ENCODE measurements at places on chromosomes 4 and X.

DNA sequence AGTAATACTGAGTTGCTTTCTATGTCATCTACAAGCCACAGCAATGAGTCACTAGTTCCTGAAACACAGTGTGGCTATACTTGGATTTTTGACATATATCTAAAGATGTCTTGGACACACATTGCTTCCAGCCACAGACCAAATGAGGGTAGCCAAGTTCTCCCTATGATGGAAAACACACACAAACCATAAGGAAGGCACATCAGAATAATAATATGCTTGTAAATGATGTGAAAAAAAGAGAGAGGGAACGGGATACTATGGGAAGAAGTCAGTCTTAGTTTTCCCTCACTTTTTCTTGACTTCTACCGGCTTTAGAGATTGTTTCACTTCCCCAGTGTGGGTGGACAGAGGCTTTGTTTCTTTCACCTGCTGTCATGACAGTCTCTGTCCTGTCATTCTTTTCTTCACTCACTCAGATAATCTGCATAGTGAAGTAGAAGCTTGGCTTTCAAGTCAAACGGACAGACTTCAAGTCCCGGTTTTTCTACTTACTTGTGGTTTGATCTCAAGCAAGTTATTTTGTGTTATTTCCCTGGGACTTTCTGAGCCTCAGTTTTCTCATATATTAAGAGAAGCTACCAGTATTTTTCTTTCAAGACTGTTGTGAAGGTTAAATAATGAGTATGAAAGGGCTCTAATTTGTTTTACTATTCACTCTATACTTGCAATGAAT is 34.7 kb downstream of the P2RY10 start:
- no peak for DNase-seq

DNA sequence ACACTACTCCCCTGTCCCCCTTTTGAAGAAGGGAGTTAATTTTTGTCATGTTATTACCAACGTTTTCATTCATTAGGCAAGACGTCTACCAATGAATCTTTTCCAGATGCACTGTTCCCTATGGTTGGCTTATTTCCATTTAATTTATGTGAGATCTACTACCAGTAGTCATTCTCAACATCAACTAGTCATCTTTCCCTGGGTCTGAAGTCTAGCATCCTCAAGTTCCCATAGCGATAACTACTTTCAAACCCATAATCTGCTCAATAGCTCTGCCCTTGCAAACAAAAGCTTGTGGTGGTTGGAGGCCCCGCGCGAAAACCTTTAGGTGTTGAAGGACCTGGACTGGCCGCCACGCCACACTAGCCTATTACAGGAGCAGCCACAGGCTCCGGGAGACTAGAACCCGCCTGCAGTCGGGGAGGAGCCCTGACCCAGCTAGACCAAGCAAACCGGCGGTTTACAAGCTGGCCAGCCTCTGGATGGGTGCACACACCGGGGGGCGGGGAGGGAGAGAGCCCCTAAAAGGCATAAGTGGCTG is 746 bp downstream of the PPAT start:
- peak; percentile 74 for DNase-seq

- DNase-seq: no peak
Observed at GRCh38 chr4:34258176-34258575, 1986.1 kb downstream of the ARAP2 start.

- no peak for DNase-seq
Observed at GRCh38 chrX:123713841-123714240, 19.0 kb downstream of the THOC2 start.

GRCh38 chrX:41824551-41824950 is 98.8 kb downstream of the CASK start:
- DNase-seq: no peak

DNA sequence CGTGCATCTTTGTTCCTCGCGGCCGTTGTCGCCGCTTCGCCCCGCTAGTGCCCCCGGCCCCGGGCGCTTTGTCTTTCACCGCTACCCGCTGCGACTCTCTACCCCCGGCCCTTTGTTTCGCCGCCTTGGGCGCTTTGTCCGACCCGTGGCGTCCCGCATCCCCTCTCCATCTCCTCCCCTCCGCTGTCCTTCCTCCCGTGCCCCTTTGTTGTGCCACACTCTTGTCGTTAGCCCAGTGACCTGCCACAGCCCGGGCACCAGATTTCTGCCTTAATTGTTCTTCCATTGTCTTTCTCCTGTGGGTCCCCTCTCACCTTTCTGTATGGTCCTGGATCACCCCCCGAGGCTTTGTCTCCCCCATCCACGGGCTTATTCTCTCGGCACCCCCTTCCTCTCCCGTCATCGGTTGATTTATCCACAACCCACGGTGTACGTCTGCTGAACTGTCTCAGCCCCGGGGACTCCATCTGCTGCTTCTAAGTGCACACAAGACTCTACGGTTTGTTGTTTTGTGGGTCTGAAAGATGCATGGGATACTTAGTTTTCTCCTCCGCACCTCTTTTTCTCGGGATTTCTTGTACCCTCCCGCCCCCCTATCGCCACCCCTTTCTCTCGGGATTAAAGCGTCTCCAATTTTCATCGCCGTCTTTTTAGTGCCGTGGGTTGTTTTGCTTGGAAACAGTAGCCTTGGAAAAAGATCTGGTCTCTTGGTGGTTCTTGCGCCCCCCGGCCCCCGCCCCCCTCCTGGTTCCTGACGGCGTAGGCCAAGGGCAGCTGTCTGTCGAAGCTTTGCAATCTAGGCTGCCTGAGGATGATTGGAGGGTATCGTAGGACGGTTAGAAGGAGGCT is 783 bp downstream of the RBPJ start:
- peak; percentile 76 for DNase-seq

- no peak for DNase-seq
Observed at GRCh38 chrX:73877687-73878086, 314.7 kb downstream of the CHIC1 start.

- DNase-seq: no peak
Observed at GRCh38 chrX:78957049-78957767, 12.0 kb downstream of the P2RY10 start.

- DNase-seq: no peak
Observed at GRCh38 chr4:182818926-182819730, 98.1 kb downstream of the DCTD start.

DNA sequence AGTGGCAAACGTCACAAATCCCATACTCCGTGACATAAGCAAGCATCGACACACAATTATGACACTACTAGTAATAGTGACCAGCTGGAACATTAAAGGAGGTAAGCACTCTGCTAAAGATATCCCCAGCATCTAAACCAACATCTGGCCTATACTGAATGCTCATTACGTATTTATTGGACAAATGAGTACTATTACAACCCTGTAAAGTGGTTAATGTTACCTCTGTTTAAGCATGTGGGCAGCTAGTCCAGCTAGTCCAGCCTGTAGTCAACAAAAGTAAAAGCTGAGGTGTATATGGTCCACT is 419 bp upstream of the RPGR start:
- DNase-seq: no peak

DNA sequence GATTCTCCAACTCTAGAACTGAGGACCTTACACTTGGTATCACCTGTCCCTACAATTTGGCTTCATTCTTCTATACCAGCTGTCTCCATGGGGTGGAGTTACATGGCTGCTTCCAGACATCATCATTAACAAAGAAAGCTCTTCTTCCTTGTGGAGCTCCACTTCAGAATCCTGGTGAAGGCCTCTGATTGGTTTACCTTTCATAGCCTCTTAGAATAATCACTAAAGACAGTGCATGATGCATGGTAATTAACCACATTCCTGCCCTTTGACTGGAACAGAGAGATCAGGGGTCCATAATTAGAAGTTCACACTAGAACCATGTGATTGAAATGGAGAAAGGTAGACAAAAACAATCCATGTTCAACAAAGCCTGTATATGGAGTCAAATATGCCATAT is 112.6 kb upstream of the ZNF827 start:
- DNase-seq: no peak

DNA sequence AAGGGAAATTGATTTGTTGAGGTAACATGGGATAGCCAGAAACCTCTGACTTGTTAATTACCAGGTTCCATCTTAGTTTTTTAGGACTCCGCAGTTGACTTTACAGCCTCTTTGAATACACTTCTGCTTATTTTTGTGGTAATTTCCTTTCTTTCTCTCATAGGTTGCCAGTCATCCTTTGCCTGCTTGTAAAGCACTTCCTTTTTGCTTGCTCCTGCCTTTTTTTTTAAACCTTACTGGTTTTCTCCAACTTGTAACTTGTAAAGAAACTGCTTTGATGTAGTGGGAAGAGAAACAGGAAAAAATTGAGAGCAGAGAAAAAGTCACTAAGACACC is 2.6 kb downstream of the PGK1 start:
- DNase-seq: no peak

DNA sequence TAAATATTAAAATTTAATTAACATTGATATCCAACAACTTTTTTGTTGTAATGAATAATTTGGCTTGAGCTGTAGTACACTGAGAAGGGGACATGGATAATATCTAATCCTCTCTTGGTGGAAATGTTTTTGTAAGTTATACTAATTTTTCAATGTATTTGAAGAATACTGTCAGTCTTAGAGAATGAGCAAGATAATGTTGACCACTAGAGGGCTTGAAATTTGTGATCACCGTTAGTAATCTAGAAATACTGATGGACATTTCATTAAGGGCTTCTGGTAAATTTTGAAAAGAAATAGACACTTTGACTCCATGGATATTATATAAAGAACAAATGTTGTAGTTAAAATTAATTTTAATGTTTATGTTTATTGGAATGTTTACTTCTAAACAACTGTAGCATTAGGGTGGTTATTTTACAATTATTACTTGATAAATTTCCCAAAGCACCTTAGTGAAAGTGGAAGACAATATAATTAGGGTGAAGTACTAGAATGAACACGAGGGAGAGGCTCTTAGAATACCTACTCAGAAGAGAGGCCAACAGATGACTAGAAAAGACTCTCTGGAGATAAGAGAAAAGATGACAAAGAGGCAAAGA is 20.0 kb upstream of the CAMK2D start:
- no peak for DNase-seq

DNA sequence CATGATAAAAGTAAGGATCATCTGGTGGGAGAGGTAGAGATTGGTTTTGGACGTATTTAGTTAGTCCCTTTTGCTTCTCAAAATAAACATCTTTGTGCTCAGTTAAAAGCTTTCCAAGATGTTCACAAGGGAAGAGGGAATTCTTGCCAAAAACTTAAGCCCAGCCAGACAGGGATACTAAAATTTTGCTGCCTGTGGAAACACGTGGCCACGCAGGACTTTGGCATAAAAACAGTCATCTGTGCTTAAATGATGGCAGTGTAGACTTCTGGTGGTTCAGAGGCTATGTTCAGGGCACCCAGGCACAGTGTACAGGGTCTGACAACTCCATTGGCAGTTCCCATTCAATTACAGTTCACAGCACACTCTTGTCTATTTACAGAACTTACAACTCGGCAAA is 93.2 kb upstream of the JADE1 start:
- no peak for DNase-seq

DNA sequence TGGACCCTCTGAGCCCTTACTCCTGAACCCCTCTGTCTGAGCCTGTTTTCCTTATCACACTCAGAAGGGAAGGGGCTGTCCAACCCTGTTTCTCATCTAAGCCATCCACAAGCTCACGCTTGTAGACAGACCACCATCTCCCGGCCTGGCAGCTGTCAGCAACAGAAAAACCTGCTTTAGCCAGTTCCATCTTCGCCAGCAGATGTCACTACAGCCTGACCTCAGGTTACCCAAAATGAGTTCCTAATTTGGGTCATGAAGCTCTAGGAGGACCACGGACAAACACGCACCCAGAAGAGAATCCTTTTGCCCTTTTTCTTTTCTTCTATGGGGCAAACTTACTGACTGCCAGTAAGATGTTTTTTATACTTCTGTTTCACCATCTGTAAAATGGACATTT is 445.4 kb downstream of the BCOR start:
- DNase-seq: no peak

- DNase-seq: no peak
Observed at GRCh38 chrX:115067812-115068211, 50.4 kb upstream of the IL13RA2 start.

DNA sequence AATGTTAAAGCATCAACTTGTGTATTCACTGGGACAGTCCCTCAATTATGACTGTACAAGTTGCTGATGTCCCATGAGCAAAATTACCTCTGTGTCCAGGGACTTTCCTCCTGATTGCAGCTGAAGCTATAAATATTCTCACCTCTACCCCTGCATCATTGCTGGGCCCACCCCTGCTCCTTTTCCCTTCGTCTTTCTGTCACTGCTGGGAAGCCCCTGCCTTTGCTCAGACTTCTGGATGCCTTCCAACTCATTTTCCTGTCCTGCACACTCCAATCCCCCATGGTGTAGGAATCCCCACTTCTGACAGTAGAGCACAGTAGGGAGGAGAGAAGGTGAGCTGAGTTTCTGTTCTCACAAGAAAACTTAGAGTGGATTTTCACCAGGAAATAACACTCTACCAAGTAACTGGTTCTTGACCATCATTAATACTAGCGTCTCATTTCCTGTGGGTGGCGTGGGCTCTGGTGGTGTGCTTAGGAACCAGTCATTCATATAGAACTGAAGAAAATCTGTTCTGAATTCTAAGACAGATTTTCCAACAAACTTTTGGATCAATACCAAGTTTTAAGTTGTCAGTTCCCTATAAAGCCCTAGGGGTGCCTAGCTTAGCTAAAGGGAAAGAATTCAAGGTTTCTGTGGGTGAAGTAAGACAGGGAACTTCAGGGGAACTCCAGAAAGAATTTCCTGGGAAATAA is 136.2 kb upstream of the MED14 start:
- DNase-seq: no peak

- DNase-seq: no peak
Observed at GRCh38 chrX:70176938-70177533, at the start of gene DGAT2L6. Gene DGAT2L6, plus strand, starts transcription at chrX:70177483. Its CDS starts 100 bp downstream, at chrX:70177583.

DNA sequence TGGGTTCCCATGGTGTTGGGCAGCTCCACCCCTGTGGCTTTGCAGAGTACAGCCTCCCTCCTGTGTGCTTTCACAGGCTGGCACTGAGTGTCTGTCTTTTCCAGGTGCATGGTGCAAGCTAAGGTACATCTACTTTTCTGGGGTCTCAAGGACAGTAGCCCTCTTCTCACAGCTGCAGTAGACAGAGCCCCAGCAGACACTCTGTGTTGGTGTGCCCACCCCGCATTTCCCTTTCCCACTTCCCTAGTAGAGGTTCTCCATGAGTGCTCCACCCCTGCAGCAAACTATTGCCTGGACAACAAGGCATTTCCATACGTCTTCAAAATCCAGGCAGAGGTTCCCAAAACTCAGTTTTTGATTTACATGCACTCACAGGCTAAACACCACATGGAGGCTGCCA is 143.0 kb downstream of the TECRL start:
- DNase-seq: no peak

GRCh38 chrX:69318651-69319340 is 153.5 kb upstream of the PJA1 start:
- DNase-seq: no peak

- no peak for DNase-seq
Observed at GRCh38 chrX:115268421-115268820, 21.1 kb upstream of the LUZP4 start.

- no peak for DNase-seq
Observed at GRCh38 chr4:173493041-173493440, 37.0 kb downstream of the HAND2 start.

Data from left forelimb (tissue), 1 donor.